Aorta (tissue), 5 donors: ENCODE measurements at places on chromosomes 16 and 17. TPM values are rescaled to one million over a fixed set of nuclear protein-coding genes. Genes with fewer than 3 reads are reported as not detected.
A peak's percentile ranks its signal among the peaks of the same experiment; 100 is the strongest.

GRCh38 chr17:65537845-65538674 is 23.4 kb downstream of the AXIN2 start:
- H3K27ac ChIP-seq = no peak overlapping the region
- H3K36me3 ChIP-seq = no peaks in the 10 kb centered on the region
- H3K27me3 ChIP-seq = no peaks in the 10 kb centered on the region
- no peaks in the 10 kb centered on the region for H3K4me1 ChIP-seq
- no peak for DNase-seq

DNA sequence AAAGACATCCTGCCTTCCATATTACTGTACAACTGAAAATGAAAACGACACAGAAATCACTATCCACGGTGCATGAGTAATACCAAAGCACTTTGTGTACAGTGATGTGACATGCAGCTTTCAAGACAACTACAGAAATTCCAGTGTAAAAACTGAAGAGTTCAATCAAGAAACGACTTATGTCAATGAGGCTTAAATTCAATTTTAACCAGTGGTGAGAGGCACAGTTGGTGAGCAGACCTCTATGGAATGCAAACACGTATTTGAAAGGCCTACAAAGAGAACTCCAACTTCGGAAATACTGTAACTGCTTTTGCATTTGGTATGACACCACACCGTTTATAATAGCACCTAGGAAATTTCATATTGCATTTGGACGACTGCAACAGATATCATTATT is 87.6 kb downstream of the USP31 start:
- H3K4me1 ChIP-seq = no peaks in the 10 kb centered on the region
- no peaks in the 10 kb centered on the region for H3K36me3 ChIP-seq
- DNase-seq = no peak
- H3K4me3 ChIP-seq = no peak overlapping the region

- H3K27ac ChIP-seq = peak overlapping the region; percentile 6
- no peak overlapping the region for H3K4me3 ChIP-seq
- no peaks in the 10 kb centered on the region for H3K36me3 ChIP-seq
- peak; percentile 50 for DNase-seq
- peaks cover 3% of the 10 kb centered on the region for H3K4me1 ChIP-seq
These were observed 8.0 kb upstream of the VAT1L start for GRCh38 chr16:77780378-77780837.

Gene RASL10B
- polyA plus RNA-seq = 1.3 TPM

DNA sequence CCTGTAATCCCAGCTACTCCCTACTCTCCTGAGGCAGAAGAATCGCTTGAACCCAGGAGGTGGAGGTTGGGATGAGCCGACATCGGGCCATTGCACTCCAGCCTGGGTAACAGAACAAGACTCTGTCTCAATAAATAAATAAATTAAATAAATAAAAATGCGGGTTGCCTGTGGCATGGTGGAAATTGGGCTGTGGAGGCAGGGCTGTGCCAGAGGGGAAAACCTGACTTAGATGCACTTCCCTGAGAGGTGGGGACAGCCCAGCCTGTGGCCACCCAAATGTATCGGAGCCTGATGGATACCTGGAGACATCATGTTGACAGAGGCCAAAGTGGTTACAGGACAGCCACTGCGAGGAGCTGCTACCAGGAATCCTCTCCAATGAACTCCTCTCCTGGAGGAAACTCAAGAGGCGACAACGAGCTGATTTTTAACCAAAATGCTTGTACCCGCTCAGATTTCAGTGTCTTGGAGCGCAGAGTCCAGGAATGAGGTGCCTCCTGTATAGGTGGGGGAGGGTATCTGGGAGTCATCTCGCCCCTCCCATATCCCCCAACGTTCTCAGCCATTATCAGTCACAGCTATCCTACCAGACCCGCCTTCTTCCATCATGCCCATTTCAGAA is 32.3 kb downstream of the DDX19A start:
- H3K36me3 ChIP-seq = no peaks in the 10 kb centered on the region
- H3K27ac ChIP-seq = no peak overlapping the region
- H3K27me3 ChIP-seq = no peaks in the 10 kb centered on the region
- H3K4me1 ChIP-seq = no peaks in the 10 kb centered on the region
- DNase-seq = no peak

GRCh38 chr17:81335773-81336157 is 40.7 kb upstream of the SLC38A10 start:
- no peaks in the 10 kb centered on the region for H3K27me3 ChIP-seq
- no peak for DNase-seq
- no peak overlapping the region for H3K4me3 ChIP-seq
- H3K4me1 ChIP-seq = no peaks in the 10 kb centered on the region
- H3K27ac ChIP-seq = no peak overlapping the region

DNA sequence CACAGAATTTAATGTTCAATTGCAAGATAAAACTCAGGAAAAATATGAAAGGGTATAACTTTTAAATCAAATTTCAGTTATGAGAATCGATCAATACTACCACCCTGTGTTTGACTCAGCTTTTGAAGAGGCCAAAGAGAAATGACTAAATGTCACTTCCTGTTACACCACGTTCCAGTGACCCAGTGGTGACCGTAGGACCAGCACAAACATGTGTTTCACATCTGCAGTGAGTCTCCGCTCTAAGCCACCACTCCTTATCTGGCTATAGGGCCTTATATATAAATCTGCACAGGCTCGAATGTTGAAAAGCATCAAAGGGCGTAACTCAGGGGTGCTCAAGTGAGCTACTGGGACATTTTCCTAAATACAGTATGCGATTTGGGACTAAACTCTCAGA is 36.1 kb downstream of the CYB5D2 start:
- peaks cover 3% of the 10 kb centered on the region for H3K36me3 ChIP-seq
- H3K27ac ChIP-seq = no peak overlapping the region
- no peaks in the 10 kb centered on the region for H3K27me3 ChIP-seq
- no peaks in the 10 kb centered on the region for H3K4me1 ChIP-seq

Gene MYH2
- 0.05 TPM for polyA plus RNA-seq

- no peak for DNase-seq
- H3K27me3 ChIP-seq = no peaks in the 10 kb centered on the region
- H3K4me3 ChIP-seq = no peak overlapping the region
These were observed 39.3 kb downstream of the TSC2 start for GRCh38 chr16:2086812-2087747.

DNA sequence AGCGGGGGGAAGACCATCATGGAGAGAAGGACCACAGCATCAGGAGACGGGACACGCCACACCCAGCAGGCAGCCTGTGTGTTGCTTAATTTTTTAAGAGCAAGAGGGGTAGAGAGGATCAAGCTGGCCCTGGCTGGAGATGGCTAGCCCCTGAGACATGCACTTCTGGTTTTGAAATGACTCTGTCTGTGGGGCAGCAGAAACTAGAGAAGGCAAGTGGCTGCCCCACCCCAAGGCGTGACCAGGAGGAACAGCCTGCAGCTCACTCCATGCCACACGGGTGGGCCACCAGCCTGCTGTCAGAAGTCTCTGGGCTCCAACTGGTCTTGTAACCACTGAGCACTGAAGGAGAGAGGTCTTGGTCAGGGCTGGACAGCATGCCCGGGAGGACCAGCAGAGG is 75.5 kb downstream of the SOCS1 start:
- no peak for DNase-seq
- H3K36me3 ChIP-seq = no peaks in the 10 kb centered on the region
- H3K27ac ChIP-seq = no peak overlapping the region
- H3K27me3 ChIP-seq = no peaks in the 10 kb centered on the region
- H3K4me1 ChIP-seq = peaks cover 3% of the 10 kb centered on the region

Gene ENKD1
- 13.3 TPM for polyA plus RNA-seq

Gene CSH1
- polyA plus RNA-seq = not detected

DNA sequence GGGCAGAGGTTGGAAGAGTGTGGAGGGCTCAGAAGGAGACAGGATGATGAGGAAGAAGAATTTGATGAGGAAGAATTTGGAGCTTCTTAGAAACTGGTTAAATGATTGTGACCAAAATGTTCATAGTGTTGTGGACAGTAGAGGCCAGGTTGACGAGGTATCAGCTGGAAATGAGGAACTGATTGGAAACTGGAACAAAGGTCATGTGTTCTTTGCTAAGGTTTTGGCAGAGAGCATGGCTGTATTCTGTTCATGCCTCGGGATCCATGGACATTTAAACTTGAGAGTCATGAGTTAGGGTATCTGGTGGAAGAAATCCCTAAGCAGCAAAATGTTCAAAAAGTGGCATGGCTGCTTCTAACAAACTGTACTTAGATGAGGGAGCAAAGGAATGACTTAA is 19.3 kb downstream of the CHMP6 start:
- no peaks in the 10 kb centered on the region for H3K4me1 ChIP-seq
- DNase-seq = no peak
- no peak overlapping the region for H3K4me3 ChIP-seq
- no peaks in the 10 kb centered on the region for H3K36me3 ChIP-seq

Gene KRT31
- not detected for polyA plus RNA-seq

Gene TBX4
- polyA plus RNA-seq = not detected

- H3K27me3 ChIP-seq = no peaks in the 10 kb centered on the region
- H3K4me1 ChIP-seq = peaks cover 5% of the 10 kb centered on the region
- DNase-seq = no peak
- H3K4me3 ChIP-seq = no peak overlapping the region
- no peaks in the 10 kb centered on the region for H3K36me3 ChIP-seq
These were observed 28.5 kb downstream of the NSMCE1 start for GRCh38 chr16:27239906-27240655.

DNA sequence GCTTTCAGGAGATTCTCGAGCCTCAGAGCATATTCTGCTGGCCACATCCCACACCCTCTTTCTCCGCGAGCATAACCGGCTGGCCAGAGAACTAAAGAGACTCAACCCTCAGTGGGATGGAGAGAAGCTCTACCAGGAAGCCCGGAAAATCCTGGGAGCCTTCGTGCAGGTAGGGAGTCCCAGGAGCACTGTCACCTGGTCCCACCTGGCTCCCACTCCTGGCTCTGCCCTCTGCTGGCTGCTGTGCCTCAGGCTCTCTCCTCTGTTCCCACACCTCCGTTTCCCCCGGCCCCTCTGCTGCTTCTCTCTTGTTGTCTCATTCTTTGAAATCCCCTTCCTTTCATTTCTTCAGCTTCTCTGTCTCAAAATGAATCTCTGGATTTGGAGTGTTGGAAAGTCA is 16.4 kb downstream of the LPO start:
- no peak overlapping the region for H3K27ac ChIP-seq
- no peak overlapping the region for H3K4me3 ChIP-seq
- no peak for DNase-seq
- H3K4me1 ChIP-seq = no peaks in the 10 kb centered on the region
- H3K36me3 ChIP-seq = no peaks in the 10 kb centered on the region
- no peaks in the 10 kb centered on the region for H3K27me3 ChIP-seq

DNA sequence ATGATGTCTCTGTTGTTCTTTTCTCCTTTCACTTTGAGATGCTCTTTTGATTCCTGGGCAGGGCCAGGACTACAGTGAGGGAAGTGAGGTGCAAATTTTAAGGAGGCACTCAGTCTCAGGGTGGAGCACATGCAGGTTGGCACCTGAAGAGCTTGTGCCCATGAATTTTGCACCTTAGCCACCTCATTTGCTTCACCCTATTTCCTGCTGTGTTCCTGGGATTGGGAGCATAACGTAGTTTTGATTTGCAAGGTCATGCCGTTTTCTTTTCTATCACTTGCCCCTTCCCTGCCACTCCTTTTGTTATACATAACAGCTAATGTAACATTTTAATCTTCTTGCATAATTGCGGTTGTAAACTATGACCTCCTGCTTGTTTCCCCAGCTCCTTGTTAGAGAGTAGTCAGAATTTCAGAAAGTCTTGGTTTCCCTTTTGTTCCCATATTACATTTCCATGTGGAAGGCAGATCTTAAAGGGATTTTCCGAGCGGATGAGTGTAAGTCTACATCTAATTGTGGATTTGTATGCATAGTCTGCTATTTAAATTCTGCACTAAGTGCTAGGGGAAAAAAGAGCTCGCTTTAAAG is 9.8 kb downstream of the PMFBP1 start:
- no peak overlapping the region for H3K4me3 ChIP-seq
- H3K4me1 ChIP-seq = no peaks in the 10 kb centered on the region
- DNase-seq = no peak
- no peaks in the 10 kb centered on the region for H3K36me3 ChIP-seq
- no peak overlapping the region for H3K27ac ChIP-seq

GRCh38 chr17:79699386-79700036 is 31.2 kb upstream of the ENPP7 start:
- no peaks in the 10 kb centered on the region for H3K4me1 ChIP-seq
- no peaks in the 10 kb centered on the region for H3K27me3 ChIP-seq
- H3K36me3 ChIP-seq = no peaks in the 10 kb centered on the region
- H3K4me3 ChIP-seq = no peak overlapping the region

Gene TRIM37
- polyA plus RNA-seq = 7.9 TPM

DNA sequence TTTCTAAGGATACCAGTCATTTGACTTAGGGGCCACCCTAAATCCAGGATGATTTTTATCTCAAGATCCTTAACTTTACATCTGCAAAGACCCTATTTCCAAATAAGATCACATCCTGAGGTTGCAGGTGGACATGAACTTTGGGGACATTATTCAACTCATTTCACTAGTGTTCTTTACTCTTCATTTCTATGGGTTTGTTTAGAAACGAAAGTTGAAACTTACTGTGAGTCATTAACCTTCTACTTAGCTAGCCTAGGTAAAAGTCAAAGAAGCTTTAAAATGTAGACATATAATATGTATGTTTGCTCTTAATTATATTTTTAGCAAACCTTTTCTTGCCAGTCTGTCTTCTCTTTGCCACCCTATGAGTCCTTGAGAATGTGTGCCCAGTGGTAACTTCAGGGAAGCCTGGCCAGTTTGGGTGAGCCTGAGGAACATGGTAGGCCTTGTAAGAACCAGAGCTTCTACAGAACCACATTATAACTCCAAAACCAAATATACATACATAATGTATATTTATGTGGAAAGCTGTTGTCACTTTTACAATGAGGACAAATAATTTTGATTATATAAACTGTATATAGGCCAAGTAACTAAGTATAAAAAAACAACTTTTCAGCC is 38.4 kb downstream of the BPTF start:
- H3K4me3 ChIP-seq = no peak overlapping the region
- H3K27ac ChIP-seq = no peak overlapping the region
- peaks cover 2% of the 10 kb centered on the region for H3K36me3 ChIP-seq
- H3K27me3 ChIP-seq = no peaks in the 10 kb centered on the region

DNA sequence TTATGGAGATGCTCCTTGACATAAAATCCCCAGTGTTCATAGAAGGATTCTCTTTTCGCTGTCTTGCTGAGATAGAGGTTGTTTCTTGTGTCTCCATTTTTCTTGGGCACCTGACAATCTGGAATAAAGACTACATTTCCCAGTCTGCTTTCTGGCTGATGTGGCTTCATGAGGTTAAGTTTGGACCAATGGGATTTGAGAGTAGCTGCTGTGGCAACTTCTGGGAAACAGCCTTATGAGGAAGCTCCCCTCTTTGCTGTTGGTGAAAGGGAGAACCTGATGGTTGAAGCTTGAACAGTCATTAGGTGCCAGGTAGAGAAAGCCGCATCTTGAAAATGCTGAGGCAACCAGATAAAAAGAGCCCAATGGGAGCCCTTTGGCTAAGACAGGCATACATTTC is 24.4 kb downstream of the HS3ST4 start:
- no peak overlapping the region for H3K27ac ChIP-seq
- H3K27me3 ChIP-seq = no peaks in the 10 kb centered on the region
- no peaks in the 10 kb centered on the region for H3K4me1 ChIP-seq
- no peak for DNase-seq

Gene LGALS3BP
- 174 TPM for polyA plus RNA-seq

Gene SLC5A10
- polyA plus RNA-seq = 0.23 TPM

DNA sequence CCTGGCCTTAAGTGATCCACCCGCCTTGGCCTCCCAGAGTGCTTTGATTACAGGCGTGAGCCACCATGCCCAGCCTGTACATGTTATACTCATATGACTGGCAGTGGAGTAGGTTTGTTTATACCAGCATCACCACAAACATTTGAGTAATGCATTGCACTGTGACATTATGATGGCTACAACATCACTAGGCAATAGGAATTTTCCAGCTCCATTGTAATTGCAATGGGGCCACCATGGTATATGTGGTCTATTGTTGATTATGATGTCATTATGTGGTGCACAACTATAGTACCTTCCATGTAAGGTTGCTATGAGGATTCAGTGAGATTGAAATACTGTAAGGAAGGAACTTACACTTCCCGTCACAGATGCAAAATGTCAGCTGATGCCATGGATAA is 168.9 kb downstream of the COPRS start:
- H3K36me3 ChIP-seq = no peaks in the 10 kb centered on the region
- no peak for DNase-seq
- H3K27me3 ChIP-seq = no peaks in the 10 kb centered on the region
- H3K4me1 ChIP-seq = no peaks in the 10 kb centered on the region
